ENCODE measurements at places on chromosomes 6 and 20.

DNA sequence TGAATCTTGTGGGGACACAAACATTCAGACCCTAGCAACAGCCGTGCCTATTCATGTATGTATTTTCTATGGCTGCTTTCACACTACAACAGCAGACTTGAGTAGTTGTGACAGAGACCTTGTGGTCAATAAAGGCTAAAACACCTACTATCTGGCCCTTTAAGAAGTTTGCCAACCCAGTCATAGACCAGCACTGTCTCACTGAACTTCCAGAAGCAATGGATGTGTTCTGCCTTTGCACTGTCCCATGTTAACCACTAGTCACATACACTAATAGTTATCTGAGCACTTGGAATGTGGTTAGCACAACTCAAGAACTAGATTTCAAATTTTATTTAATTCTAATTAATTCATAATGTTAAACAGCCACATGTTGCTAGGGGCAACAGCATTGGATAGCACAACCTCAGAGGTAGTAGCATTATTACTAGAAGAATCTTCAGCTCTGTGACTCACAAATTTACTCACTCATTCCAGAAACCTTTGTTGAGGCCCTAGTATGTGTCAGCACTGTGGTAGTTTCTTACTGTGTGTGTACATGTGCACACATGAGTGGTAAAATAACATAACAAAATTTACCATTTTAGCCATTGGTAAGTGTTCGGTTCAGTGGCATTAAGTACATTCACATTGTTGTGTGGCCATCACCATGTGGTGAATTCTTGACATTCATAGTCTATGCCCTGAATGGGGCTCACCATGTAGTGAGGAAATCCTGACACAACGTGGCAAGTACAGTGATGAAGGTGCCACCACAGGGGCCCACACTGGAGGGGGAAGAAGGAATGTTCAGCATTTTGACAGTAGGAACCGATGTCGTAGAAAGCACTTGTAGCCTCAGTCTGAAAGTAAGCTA, 107.3 kb downstream of the CEP57L1 start:
- DNase-seq, result peak; percentile 53

- DNase-seq, result no peak
These were observed 8.8 kb upstream of the OSTM1 start for GRCh38 chr6:108083349-108083748.

DNA sequence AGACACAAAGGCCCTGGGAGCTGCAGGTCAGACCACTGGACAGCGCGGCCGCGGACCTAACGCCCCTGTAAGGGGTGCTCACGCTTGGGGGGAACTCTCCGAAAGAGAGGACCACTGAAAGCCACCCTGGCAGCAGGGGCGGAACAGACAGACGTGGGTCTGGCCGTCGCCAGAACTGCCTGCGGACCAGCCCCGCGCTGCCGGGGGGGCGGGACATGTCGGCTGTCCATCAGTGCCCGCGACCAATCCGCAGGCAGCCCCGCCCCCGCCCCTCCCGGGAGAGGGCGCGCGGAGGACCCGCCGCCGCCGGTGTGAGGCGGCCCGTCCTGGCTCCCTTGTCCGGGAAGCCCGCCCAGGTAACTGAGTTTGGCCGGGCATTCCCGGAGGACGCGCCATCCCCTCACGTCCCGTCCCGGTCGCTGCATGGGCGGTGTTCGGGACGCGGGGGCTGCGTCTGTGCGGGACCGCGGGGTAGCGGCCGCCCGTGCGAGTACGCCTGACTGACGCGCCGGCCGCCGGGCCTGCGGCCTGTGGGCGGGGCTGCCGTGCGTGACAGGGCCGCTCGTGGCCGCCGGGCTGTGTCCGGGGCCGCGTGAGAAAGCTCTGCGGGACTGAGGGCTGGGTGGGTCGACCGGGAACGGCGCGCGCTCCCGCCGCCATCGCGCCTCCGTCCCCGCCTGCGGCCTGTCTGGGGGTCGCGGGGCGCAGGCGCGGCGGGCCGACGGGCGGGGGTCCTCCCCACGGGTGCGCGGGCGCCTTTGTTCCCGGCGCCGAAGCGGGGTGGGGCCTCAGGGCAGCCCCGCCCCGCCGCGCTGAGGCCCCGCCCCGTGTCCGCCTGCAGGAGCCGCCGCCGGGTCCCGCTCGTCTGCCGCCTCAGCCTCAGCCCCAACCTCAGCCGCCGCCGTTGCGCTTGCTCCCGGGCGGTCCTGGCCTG, at the start of gene PLCG1:
Gene PLCG1, plus strand, starts transcription at position 864 of the 934 bp plus-strand sequence. CDS start 99 bp downstream, outside the sequence.
- peak; percentile 82 for DNase-seq

DNA sequence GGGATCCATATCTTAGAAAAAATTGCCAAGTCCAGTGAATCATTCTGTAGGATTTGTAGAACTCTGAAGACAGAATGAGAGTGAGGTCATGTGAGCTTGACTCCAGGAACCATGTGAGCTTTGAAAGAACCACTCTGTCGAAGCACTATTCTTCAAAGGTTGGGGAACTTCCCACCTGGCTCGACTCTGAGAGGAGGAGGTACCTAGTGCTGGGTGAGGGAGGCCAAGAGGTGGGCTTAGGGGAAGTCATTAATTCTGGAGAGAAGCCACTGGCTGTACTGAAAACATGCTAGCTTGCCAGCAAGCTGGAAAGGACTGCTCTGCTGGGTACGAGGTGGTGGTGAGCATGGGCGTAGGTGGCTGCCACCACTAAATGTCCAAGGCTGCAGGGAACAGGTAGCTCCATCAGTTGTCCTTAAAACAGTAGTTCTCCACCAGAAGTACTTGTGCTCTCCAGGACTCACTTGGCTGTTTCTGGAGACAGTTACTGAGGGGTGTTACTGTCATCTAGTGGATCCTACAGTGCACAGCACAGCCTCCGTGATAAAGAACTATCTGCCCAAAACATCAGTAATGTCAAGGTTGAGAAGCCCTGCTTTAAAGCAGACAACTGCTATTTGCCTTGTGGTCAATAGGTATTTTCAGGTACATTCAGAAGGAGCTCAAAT, 34.7 kb upstream of the SYNJ2 start:
- DNase-seq, result peak; percentile 40

- DNase-seq, result peak; percentile 58
These were observed 63.3 kb upstream of the CARMIL1 start for GRCh38 chr6:25215881-25216280.

GRCh38 chr20:25271486-25272222, 23.8 kb downstream of the PYGB start:
- no peak for DNase-seq

GRCh38 chr6:109767961-109768360, 76.9 kb downstream of the FIG4 start:
- peak; percentile 65 for DNase-seq

- DNase-seq, result no peak
These were observed 24.3 kb downstream of the CAPN11 start for GRCh38 chr6:44182911-44183390.

- peak; percentile 17 for DNase-seq
These were observed 59.4 kb upstream of the SCP2D1 start for GRCh38 chr20:18754030-18754652.

- no peak for DNase-seq
These were observed 3.5 kb upstream of the DDR1 start for GRCh38 chr6:30880698-30881252.

DNA sequence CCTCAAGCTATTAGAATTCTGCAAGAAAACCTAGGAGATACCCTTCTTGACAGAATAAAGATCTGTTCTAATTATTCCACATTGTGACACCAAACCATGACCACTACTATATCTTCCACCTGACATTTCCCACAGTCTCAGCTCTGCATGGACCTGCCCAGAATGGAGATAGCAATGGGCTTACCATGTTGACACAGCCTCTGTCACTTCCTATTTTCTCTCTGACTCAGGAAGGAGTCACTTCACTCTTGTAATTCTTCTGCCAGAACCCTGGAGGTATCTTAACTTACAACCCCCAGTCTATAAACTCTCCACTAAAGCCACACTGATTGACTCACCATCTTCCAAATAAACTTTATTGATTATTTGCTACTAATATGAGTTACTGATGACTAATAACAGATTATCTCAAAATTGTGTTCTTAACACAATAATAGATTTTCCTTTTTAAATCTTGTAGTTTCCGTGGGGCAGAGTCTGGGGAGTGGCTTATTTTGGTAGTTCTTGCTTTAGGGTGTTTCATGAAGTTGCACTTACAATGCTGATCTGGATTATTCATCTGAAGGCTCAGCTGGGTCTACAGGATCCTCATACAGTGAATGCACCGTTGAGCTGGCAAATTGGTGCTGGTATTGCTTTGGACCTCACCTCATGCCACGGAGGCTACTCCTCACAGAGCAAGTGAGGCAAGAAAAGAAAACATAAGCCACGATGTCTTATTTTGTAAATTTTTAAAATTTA, 869.9 kb downstream of the KIF16B start:
- peak; percentile 88 for DNase-seq

DNA sequence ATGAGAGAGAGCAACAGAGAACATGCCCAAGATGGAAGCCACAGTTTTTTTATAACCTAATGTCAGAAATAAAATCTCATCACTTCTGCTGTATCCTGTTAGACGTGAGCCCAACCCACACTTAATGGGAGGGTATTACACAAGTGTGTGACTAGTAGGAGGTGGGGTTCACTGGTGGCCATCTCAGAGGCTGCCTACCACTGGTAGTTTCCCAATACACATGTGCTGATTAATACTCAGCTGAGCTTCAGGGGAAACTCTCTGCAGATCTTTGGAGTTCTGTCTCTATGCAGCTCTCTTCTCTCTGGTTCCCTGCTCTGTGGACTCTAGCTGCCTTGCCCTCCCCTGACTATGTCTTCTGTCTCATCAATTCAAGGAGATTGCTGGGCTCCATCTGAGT, 35.7 kb downstream of the CNBD2 start:
- no peak for DNase-seq
